Small intestine (tissue), 16 donors: ENCODE measurements at places on chromosomes 5 and 9.

DNA sequence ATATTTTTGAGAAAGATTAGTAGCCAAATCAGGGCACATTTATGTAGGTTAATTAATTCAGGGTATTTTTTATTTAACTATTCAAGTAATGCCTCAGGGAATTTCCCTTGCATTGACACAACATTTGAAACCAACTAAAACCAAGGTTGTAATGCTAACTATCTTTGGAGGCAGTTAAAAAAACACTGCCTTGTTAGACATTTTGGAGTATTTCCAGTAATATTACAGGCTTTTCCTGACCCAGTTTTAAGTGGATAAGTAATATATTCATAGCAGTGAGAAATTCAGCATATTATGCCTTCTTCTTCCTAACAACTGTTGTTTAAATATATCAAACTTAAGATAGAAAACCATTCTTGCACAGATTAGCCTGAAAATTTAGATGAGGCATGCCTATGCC, 175.1 kb downstream of the TMC1 start:
- no peaks in the 10 kb centered on the region for H3K4me1 ChIP-seq
- H3K36me3 ChIP-seq: no peaks in the 10 kb centered on the region
- H3K27me3 ChIP-seq: no peaks in the 10 kb centered on the region
- no peak for DNase-seq

DNA sequence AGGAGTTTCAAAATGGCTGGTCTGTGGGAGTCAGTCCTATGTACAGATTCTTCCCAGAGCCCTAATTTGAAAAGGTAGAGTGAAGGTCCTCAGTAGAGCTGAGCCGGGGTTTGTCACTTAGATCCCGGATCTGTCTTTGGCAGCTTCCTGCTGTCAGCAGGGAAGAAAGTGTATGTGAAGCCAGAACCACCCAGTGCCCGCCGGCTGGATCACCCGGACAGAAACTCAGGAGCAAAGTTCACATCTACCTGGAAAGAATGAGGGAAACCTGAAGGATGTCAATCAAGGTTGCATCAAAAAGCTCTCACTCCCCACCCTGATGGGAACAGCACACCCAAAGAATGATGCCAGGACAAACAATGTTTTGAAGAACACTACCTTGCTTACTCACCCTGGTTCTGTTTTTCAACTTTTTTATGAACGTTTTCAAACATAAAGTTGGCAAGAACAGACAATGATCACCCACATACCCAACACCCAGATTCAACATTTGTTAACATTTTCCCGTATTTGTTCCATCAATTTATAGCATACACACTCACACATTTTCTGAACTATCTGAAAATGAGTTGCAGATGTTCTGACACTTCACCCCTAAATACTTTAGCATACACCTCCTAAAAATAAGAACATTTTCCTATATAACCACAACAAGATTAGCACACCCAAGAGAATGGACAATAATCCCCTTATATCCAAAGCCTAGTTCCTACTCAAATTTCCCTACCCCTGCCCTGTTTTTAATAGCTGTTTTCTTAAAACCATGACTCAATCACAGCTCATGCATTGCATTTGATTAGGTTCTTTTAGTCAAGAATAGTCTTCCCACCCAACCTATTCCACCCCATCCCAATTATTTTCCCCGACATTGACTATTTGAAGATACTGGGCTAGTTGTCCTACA, 133.9 kb downstream of the LHFPL2 start:
- no peak overlapping the region for H3K27ac ChIP-seq
- DNase-seq: no peak
- H3K36me3 ChIP-seq: no peaks in the 10 kb centered on the region

GRCh38 chr9:120873512-120873911, 3.5 kb downstream of the PHF19 start:
- no peaks in the 10 kb centered on the region for H3K27me3 ChIP-seq
- peak overlapping the region; percentile 84 for H3K27ac ChIP-seq
- H3K4me3 ChIP-seq: no peak overlapping the region
- peak; percentile 87 for DNase-seq

DNA sequence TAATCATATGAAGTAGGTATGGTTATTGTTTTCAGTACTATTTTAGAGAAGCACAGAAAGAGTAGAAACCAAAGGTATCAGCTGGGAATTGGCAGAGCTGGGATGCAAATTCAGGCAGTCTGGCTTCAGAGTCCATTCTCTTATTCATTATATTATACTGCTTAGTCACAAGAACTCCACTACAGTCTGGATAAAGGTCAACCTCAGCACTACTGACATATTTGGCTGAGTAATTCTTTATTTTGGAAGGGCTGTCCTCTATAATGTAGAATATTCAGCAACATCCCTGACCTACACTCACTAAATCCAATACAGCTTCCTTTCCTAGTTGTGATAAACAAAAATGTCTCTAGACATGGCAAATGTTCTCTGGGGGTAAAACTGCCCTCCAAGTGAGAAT, 37.6 kb downstream of the PTGER4 start:
- H3K4me3 ChIP-seq: no peak overlapping the region
- peaks cover 12% of the 10 kb centered on the region for H3K4me1 ChIP-seq
- H3K27me3 ChIP-seq: no peaks in the 10 kb centered on the region
- peak; percentile 66 for DNase-seq
- H3K27ac ChIP-seq: no peak overlapping the region

DNA sequence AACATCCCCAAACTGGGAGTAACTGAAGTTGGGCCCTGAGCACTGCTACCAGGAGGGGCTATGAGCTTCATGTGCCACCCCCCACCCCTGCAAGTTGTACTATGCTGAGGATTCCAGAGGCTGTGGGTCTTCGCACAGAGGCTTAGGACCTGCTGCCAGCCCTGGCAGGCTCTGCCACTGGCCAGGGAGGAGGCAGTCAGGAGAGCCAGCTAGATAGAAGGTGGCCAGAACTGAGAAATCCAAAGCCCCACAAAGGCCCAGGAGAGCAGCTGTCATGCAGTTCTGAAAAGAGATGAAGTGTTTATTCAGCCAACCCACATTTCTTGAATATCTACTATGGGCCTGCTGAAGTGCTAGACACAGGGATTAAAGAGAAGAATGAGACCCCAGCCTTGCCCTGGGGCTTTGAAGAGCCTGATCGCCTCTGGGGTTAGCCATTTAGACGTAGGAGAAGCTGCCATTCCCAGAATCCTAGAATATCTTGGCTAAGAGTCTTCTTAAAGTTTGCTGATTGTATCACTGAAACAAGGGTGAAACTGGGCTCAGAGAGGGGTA, 1.4 kb downstream of the ALAD start:
- peak overlapping the region; percentile 79 for H3K4me3 ChIP-seq
- H3K27me3 ChIP-seq: no peaks in the 10 kb centered on the region
- no peak overlapping the region for H3K27ac ChIP-seq
- peaks cover 13% of the 10 kb centered on the region for H3K4me1 ChIP-seq
- DNase-seq: no peak
